ENCODE measurements at places on chromosomes 5 and 9. TPM values are rescaled to one million over a fixed set of nuclear protein-coding genes. Genes with fewer than 3 reads are reported as not detected.

Gene PCDHA13
- 0.07 TPM for total RNA-seq

Gene PCDHB10
- total RNA-seq = not detected

Gene FGF10
- total RNA-seq = not detected

Gene PCDHGA7
- 0.78 TPM for total RNA-seq

Gene CEL
- total RNA-seq = 0.58 TPM

Gene FCN2
- total RNA-seq = not detected

Gene WNT8A
- not detected for total RNA-seq

Gene FGF1
- 0.13 TPM for total RNA-seq

Gene SPAG8
- total RNA-seq = 0.27 TPM

Gene SPINK7
- total RNA-seq = not detected

Gene CATSPER3
- total RNA-seq = 0.59 TPM
